Aorta (tissue), 5 donors: ENCODE measurements at places on chromosomes 2 and 18. TPM values are rescaled to one million over a fixed set of nuclear protein-coding genes. Genes with fewer than 3 reads are reported as not detected.

DNA sequence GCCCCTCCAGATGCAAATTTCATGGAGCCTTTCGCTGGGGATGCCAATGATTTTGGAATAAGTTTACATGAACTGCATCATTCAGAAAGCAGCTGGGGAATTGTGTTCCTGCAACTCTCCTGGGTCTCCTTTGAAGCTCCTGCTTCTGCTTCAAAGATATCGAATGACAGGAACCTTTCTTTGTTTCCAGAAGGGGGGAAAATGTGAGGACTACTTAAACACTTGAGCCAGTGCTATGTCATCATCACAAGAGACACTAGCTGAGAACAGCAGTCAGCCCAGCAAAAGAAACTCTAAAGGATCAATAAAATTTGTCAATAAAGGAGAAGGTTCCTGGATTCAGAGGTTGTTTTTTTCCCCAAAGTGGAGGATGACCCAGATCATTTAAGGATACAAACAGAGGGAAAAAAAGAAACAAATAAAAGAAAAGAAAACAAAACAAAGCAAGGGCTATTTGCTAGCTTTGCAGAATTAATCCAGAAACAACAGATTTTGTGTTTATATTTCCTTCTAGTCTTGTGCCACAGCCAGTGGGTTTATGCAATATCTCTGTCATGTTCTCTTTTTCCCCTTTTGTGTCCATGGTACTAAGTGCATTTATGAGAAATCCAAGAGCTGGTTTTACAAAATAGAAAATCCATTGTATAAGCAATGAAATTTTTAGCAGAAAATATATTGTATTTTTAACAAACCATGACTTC, 463.7 kb downstream of the CDH2 start:
- H3K36me3 ChIP-seq = no peaks in the 10 kb centered on the region
- H3K4me3 ChIP-seq = no peak overlapping the region
- no peak overlapping the region for H3K27ac ChIP-seq
- no peak for DNase-seq
- H3K27me3 ChIP-seq = no peaks in the 10 kb centered on the region
- no peaks in the 10 kb centered on the region for H3K4me1 ChIP-seq

GRCh38 chr2:15546297-15547098, 14.6 kb downstream of the NBAS start:
- H3K4me1 ChIP-seq = no peaks in the 10 kb centered on the region
- no peak for DNase-seq
- H3K36me3 ChIP-seq = peaks cover 4% of the 10 kb centered on the region
- no peak overlapping the region for H3K27ac ChIP-seq
- H3K4me3 ChIP-seq = no peak overlapping the region
- no peaks in the 10 kb centered on the region for H3K27me3 ChIP-seq

DNA sequence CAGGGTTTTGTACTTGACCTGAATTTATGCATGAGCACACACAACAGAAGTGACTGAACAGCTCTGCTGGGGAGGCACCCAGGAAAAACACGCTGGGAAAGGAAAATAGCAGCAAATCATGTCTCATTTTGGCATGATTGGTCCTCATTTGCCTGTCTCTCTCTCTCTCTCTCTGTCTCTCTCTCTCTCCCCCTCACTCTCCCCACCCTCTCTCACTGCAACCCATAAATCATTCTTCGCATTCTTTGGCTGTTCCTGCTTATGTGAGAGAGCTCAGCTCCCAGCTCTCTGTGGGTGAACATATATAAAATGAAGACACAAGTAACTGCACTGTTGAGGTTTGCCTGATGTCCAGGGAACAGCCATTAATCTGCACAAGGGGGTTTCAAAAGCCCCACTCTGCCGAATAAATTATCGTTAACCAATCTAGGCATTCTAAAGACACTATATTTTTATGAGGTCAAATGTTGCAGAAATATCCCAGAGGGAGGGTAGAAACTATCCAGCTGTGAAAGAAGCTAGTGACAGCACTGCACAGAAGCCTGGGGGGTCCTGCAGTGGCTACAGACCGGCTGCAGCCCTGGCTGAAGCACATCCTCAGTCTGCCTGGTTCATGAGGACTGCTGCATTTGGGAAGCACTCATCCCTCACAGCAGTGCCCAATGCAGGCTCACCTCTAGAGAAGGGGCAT, 260.3 kb downstream of the AFF3 start:
- H3K27me3 ChIP-seq = no peaks in the 10 kb centered on the region
- H3K36me3 ChIP-seq = no peaks in the 10 kb centered on the region
- no peak overlapping the region for H3K4me3 ChIP-seq
- H3K27ac ChIP-seq = no peak overlapping the region

DNA sequence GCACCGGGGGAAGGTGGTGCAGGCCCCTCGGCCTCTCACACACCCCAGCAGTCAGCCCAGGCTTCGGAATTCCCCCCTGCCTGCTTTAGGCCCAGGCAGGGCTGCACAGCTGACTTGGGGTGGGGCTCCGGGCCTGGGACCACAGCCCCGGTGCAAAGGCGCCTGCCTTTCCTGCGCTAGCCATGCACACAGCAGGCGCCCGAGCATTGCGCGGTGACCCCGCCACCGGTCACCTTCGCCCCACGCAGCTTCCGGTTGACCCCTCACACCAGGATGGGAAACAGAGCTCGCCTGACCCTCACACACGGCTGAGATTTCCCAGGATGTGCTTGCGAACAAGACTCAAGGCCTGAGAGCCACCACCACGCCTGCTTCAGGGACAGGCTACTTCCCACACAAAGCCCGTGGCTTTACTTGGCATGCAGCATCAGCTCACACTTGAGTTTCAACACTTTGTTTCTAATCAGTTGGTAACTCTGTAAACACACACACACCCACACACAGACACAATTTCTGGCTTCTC, 46.0 kb downstream of the SLC66A2 start:
- no peak for DNase-seq
- H3K36me3 ChIP-seq = no peaks in the 10 kb centered on the region
- no peak overlapping the region for H3K27ac ChIP-seq
- no peaks in the 10 kb centered on the region for H3K4me1 ChIP-seq
- H3K27me3 ChIP-seq = no peaks in the 10 kb centered on the region

DNA sequence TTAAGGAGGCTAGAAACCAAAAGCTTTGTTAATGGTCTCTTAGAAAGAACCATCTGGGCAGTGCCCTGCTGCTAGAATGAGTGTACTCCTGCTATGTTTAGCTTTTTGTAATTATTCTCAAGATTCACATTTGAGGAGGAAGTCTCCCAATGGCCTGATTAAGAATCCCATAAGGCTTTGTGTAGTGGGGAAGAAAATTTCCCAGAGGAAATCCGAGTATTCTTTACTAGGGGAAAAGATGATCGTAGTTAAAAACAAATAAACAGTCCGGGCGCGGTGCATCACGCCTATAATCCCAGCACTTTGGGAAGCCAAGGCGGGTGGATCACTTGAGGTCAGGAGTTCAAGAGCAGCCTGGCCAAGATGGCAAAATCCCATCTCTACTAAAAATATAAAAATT, 117.9 kb downstream of the PTRHD1 start:
- H3K36me3 ChIP-seq = peaks cover 5% of the 10 kb centered on the region
- no peaks in the 10 kb centered on the region for H3K27me3 ChIP-seq
- H3K4me3 ChIP-seq = no peak overlapping the region
- H3K4me1 ChIP-seq = no peaks in the 10 kb centered on the region

- H3K4me1 ChIP-seq = no peaks in the 10 kb centered on the region
- no peaks in the 10 kb centered on the region for H3K27me3 ChIP-seq
- no peak overlapping the region for H3K27ac ChIP-seq
- no peaks in the 10 kb centered on the region for H3K36me3 ChIP-seq
- no peak overlapping the region for H3K4me3 ChIP-seq
- no peak for DNase-seq
Observed at GRCh38 chr2:159108181-159108893, 139.9 kb downstream of the TANC1 start.

GRCh38 chr18:41767960-41768359, 187.1 kb upstream of the PIK3C3 start:
- H3K4me3 ChIP-seq = no peak overlapping the region
- H3K36me3 ChIP-seq = no peaks in the 10 kb centered on the region
- no peaks in the 10 kb centered on the region for H3K4me1 ChIP-seq
- H3K27me3 ChIP-seq = no peaks in the 10 kb centered on the region
- no peak overlapping the region for H3K27ac ChIP-seq

DNA sequence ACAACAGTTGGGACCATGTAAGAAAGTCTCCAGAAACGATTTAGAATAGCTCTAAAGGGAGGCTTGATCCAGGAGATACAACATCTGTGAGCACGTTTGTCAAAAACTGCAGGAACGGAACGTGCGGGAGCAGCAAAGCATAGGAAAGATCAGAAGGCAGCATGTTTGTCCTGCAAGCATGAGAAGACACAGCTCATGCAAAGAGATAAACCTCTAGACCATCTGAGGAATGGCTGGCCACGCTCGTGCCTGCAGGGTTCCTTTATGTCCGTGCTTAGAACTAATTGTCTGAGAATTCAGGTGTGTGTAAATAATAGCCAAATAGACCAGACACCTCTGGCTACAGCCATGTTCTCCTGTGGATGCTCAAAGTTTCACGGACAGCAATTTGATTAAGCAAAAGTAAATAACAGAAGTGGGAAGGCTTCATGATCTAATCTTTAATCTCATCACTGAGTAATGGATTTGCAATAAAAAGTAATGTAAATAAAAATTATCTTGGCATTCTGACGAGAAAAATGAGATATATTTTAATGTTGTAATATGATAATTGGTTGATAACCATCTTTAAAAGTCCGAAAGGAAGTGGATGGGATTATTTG, 534.8 kb upstream of the CDH7 start:
- H3K4me1 ChIP-seq = no peaks in the 10 kb centered on the region
- no peak overlapping the region for H3K27ac ChIP-seq
- no peak for DNase-seq
- no peaks in the 10 kb centered on the region for H3K27me3 ChIP-seq
- no peaks in the 10 kb centered on the region for H3K36me3 ChIP-seq

- no peaks in the 10 kb centered on the region for H3K36me3 ChIP-seq
- H3K27me3 ChIP-seq = no peaks in the 10 kb centered on the region
- H3K4me3 ChIP-seq = no peak overlapping the region
- no peaks in the 10 kb centered on the region for H3K4me1 ChIP-seq
- no peak for DNase-seq
- no peak overlapping the region for H3K27ac ChIP-seq
Observed at GRCh38 chr2:68423966-68424650, 43.0 kb downstream of the FBXO48 start.

GRCh38 chr18:58208207-58208932, 164.3 kb downstream of the NEDD4L start:
- no peak overlapping the region for H3K4me3 ChIP-seq
- no peak overlapping the region for H3K27ac ChIP-seq
- DNase-seq = no peak
- H3K36me3 ChIP-seq = no peaks in the 10 kb centered on the region

DNA sequence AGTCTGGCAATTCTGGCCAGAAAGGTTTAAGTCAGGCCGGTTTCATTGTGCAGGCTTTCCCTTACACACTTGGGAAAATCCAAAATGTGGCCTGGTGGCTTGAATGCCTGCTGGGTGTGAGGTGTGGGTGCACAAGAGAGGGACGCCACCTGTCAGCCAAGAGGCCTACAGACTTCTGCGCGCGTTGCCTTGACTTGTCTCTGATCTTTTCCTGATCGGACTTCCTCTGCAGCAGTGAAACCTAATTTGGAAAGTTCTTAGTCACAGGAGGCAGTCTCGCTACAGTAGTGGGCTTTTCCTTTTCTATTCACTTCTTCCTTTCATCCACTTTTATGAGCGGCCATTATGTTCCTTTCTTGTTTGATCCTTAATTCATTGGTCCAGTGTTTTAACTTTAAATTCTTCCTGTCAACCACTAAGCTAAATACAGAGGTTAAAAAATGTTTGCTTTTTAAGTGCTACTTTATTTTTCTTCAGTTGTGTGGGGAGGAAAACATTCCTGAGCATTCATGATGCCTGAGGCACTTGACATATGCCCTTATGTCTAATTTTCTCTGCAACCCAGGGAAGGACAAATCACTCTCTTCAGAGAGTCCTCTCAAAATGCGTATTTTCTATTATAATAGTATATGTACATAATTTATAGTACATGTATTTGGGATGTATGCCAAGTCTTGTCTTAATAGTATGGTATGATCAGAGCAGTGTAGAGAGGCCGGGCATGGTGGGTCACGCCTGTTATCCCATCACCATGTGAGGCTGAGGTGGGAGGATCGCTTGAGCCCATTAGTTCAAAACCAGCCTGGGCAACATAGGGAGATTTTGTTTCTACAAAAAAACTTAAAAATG, 128.9 kb downstream of the WDSUB1 start:
- H3K27ac ChIP-seq = no peak overlapping the region
- no peaks in the 10 kb centered on the region for H3K27me3 ChIP-seq
- H3K4me1 ChIP-seq = no peaks in the 10 kb centered on the region
- H3K4me3 ChIP-seq = no peak overlapping the region

- no peaks in the 10 kb centered on the region for H3K4me1 ChIP-seq
- no peak overlapping the region for H3K27ac ChIP-seq
- no peak overlapping the region for H3K4me3 ChIP-seq
- DNase-seq = no peak
- no peaks in the 10 kb centered on the region for H3K36me3 ChIP-seq
Observed at GRCh38 chr2:195672674-195673073, 15.6 kb downstream of the SLC39A10 start.

- no peaks in the 10 kb centered on the region for H3K4me1 ChIP-seq
- no peak overlapping the region for H3K27ac ChIP-seq
- H3K4me3 ChIP-seq = no peak overlapping the region
- H3K36me3 ChIP-seq = no peaks in the 10 kb centered on the region
- H3K27me3 ChIP-seq = no peaks in the 10 kb centered on the region
Observed at GRCh38 chr2:69298261-69298660, 88.8 kb downstream of the GFPT1 start.

- H3K4me1 ChIP-seq = no peaks in the 10 kb centered on the region
- no peaks in the 10 kb centered on the region for H3K36me3 ChIP-seq
- no peak overlapping the region for H3K4me3 ChIP-seq
- H3K27me3 ChIP-seq = no peaks in the 10 kb centered on the region
- no peak for DNase-seq
Observed at GRCh38 chr2:212712991-212713390, 174.4 kb upstream of the ERBB4 start.

DNA sequence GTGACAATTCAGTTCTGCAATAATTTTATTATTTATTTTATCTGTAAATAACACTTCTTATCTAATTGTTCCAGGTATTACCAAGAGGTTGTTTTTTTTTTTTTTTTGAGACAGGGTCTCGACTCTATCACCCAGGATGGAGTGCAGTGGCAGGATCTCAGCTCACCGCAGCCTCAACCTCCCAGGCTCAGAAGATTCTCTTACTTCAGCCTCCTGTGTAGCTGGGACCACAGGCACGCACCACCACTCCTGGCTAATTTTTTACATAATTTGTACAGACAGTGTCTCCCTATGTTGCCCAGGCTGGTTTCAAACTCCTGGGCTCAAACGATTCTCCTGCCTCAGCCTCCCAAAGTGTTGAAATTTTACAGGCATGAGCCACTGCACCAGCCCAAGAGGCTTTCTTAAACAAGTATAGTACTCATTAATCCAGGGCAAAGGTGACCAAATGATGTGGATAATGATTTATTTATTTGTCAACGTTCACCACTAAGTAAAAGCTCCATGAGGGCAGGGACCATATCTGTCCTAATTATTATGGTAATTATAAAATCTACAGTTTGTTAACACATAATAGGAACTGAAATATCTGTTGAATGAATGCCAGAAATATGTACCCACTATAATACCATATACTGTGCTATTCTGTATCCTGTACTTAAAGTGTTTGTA, 12.0 kb downstream of the STK17B start:
- H3K36me3 ChIP-seq = no peaks in the 10 kb centered on the region
- no peaks in the 10 kb centered on the region for H3K4me1 ChIP-seq
- H3K27me3 ChIP-seq = no peaks in the 10 kb centered on the region
- no peak for DNase-seq
- H3K4me3 ChIP-seq = no peak overlapping the region

The GPR155 gene
- 6.8 TPM for total RNA-seq

The NOSTRIN gene
- total RNA-seq = 45.3 TPM

The PAPOLG gene
- 20.0 TPM for total RNA-seq

The FKBP1B gene
- total RNA-seq = 5.9 TPM
